GM12878 (cell line): ENCODE measurements at places on chromosomes 2 and 18.
A peak's percentile ranks its signal among the peaks of the same experiment; 100 is the strongest.

DNA sequence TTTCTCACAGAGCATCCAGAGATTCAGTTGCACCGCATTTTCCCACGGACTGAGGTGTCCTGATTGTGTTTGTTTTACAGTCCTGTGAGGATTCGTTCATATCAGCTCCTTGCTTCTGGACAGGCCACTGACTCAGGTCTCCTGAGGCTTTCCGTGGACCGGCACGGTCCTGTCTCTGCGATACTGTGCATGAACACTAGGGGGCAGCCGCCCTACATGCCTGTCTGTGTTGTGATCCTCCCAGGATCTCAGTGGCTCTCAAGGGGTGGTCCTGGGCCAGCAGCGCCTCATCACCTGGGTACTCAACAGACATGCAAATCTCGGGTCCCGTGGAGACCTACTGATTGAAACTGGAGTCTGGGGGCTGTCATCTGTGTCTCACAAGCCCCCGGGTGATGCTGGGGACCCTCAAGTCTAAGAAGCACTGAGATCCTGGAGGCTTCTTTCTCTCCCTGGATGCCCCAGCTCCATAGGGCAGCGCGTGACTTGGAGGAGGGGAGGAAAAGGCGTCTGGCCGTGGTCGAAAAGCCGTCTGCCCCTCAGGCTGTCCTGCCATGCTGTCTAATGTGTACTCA is 28.9 kb downstream of the IL1R2 start:
- no peak overlapping the region for H3K27ac ChIP-seq
- no peak for DNase-seq
- H3K36me3 ChIP-seq = no peaks in the 10 kb centered on the region
- peaks cover 7% of the 10 kb centered on the region for H3K4me1 ChIP-seq
- H3K27me3 ChIP-seq = no peaks in the 10 kb centered on the region

DNA sequence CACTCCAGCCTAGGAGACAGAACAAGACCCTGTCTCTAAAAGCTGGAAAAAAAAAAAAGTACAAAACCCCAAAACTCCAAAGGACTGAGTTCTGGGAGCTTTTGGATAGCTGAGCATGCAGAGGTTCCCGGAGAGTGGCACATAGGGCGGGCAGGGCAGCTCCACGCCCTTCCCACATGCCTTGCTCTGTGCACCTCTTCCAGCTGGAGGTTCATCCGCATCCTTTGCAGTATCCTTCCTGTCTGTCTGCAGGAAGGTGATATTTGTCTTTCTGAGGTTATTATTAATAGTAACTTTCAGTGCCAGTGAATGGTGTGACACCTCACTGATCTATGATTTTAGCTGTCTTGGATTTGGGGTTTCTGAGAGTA is 70.2 kb downstream of the INPP4A start:
- no peak overlapping the region for H3K4me3 ChIP-seq
- H3K27ac ChIP-seq = peak overlapping the region; percentile 58; the same call in 1 of the 2 replicates
- H3K4me1 ChIP-seq = peaks cover 20% of the 10 kb centered on the region
- H3K36me3 ChIP-seq = peaks cover 14% of the 10 kb centered on the region
- H3K27me3 ChIP-seq = no peaks in the 10 kb centered on the region

DNA sequence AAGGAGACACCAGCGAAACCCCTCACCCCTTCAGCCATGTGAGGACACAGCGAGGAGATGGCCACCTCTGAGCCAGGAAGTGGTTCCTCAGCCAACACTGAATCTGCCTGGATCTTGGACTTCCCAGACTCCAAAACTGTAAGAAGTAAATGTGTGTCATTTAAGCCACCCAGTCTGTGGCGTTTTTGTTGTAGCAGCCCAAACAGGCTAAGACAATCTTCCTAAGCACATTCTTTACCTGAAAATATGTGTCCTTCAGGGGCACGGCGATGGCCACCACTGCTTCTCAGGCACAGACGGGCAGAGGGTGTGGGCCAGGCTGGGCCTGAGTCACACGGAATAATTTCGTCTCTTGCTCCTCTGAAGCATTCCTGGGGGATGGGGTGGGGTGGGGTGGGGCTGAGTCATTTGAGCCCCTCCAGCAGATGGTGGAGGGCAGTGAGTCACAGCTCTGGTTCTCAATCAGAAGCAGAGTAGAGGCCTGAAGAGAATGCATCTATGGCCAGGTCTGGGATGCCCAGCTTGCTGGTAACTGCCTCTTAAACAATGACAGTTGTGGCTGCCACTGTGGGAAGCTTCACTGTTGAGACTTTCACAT is 142.4 kb downstream of the CAPN13 start:
- H3K4me3 ChIP-seq = no peak overlapping the region
- no peaks in the 10 kb centered on the region for H3K4me1 ChIP-seq
- no peak overlapping the region for H3K27ac ChIP-seq
- DNase-seq = no peak

GRCh38 chr18:21115519-21116411 is 4.2 kb upstream of the ROCK1 start:
- H3K4me1 ChIP-seq = no peaks in the 10 kb centered on the region
- H3K27ac ChIP-seq = no peak overlapping the region
- H3K27me3 ChIP-seq = no peaks in the 10 kb centered on the region
- DNase-seq = no peak
- H3K4me3 ChIP-seq = no peak overlapping the region
- H3K36me3 ChIP-seq = no peaks in the 10 kb centered on the region

DNA sequence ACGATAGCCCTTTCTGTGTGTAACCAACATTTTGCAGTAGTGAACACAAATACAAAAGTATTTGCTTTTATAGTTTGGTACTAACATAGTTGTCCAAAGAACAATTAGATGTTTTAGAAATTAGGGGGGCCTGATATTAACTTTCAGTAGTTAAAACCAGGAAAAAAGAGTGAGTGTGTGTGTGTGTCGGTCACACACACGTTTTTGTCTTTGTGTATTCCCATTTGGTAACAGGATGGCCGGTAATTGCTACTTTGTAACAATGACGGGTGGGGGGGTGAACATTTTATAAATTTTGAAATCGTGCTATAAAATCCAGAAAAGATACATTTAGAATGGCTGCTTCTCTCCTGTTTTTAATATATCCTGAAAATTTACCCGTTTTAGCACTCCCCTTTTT is 1.5 kb downstream of the PPIG start:
- H3K27ac ChIP-seq = peak overlapping the region; percentile 98
- H3K36me3 ChIP-seq = no peaks in the 10 kb centered on the region
- H3K4me1 ChIP-seq = no peaks in the 10 kb centered on the region
- peak overlapping the region; percentile 89 for H3K4me3 ChIP-seq
- no peaks in the 10 kb centered on the region for H3K27me3 ChIP-seq

- H3K4me1 ChIP-seq = no peaks in the 10 kb centered on the region
- DNase-seq = no peak
These were observed 198.7 kb downstream of the RNF144A start for GRCh38 chr2:7115906-7116305.

- no peak overlapping the region for H3K4me3 ChIP-seq
- no peaks in the 10 kb centered on the region for H3K36me3 ChIP-seq
- no peaks in the 10 kb centered on the region for H3K4me1 ChIP-seq
- H3K27me3 ChIP-seq = no peaks in the 10 kb centered on the region
- H3K27ac ChIP-seq = no peak overlapping the region
- no peak for DNase-seq
These were observed 308.6 kb downstream of the TGIF1 start for GRCh38 chr18:3758531-3758930.

DNA sequence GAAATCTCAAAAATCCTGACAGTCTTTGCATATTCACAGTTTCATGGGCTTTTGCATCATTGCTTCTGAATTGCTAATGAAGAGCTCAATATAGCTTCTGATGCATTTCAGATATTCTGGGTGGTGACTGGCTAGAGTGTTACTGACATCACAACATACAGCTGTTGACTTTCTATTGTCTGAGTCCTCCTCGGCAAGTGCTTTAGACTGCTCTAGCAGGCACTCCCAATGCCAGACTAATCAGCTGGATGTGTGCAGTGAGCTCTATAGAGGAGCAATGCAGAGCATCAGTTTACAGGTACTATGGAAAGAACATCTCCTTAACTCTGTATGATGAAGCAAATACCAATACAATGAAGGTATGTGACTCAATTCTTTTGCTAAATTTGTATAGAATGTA is 54.9 kb downstream of the R3HDM1 start:
- H3K4me1 ChIP-seq = no peaks in the 10 kb centered on the region
- H3K27me3 ChIP-seq = no peaks in the 10 kb centered on the region
- no peak for DNase-seq
- H3K36me3 ChIP-seq = no peaks in the 10 kb centered on the region

- DNase-seq = no peak
- H3K4me3 ChIP-seq = no peak overlapping the region
- H3K4me1 ChIP-seq = no peaks in the 10 kb centered on the region
- no peaks in the 10 kb centered on the region for H3K36me3 ChIP-seq
These were observed 38.7 kb downstream of the SCG2 start for GRCh38 chr2:223563462-223563861.

DNA sequence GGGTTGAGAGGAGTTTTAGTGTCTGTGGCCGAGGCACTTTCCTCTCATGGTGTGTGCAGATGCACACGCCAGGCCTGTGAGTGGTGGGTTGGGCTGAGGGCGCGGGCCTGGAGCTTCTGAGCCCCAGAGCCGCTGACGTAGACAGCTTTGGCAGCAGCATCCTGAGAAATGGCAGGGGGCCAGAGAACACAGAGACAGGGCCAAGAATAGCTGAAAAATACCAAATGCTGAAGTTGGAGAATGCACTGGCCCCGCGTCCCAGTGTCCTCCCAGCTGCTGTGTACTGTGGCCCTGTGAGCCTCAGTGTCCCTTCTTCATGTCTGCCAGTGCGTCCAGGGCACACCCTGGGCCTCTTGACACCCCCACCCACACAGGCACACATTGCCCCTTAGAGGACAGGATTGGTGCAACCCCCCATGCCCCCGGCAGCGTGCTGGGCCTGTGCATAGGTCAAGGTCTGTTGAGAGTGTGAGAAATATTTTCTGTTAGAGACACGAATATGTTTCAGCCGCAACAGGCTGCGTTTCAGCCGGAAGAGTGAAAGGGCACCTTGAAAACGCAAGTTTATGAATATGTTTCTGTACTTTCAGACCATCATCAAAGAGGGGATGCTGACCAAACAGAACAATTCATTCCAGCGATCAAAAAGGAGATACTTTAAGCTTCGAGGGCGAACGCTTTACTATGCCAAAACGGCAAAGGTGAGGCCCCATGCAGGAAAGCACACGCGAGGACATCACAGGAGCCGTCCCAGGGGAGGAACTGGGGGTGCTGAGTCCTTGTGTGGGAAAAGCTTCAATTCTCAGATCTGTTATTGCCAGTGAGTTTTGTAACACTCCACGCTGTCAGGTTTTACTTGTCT is 33.6 kb downstream of the DGKD start:
- H3K4me3 ChIP-seq = no peak overlapping the region
- H3K4me1 ChIP-seq = peaks cover 34% of the 10 kb centered on the region
- no peaks in the 10 kb centered on the region for H3K27me3 ChIP-seq
- H3K27ac ChIP-seq = no peak overlapping the region
- DNase-seq = no peak

DNA sequence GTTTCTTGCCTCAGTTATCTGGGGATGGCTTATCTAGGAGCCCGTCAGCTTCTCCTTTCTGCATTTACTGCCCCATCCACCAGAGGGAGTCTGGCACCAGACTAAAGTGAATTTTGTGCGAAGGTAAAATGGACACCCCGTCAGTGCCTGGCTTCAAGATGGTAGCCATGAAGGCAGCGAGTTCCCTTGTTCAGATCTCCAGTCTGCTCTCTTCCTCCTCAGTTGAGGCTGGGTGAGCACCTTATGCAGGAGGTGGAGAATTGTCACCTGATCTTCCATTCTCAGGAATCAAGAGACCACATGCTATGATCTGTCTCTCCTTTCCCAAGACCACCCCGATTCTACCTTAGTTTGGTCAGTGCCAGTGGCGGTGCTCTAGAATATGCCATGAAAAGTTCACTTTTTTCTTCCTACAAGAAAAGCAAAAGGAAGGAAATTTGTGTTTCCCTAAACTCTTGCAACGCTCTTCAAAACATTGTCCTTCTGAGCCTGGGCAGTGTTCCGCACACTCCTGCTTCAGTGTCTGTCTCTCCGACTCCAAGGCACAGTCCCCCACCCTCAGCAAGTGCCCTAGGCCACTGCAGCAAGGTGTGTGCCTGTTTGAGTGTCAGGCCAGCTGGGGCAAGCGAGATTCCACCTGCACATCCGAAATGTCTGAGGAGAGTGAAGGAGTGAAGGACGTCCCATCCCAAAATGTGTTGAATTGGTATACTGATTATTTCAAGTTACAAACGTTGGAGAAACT is 168.6 kb downstream of the SS18 start:
- H3K36me3 ChIP-seq = no peaks in the 10 kb centered on the region
- H3K4me3 ChIP-seq = no peak overlapping the region
- no peaks in the 10 kb centered on the region for H3K27me3 ChIP-seq

GRCh38 chr2:170680172-170680941 is 34.8 kb upstream of the SP5 start:
- H3K27me3 ChIP-seq = no peaks in the 10 kb centered on the region
- H3K4me3 ChIP-seq = peak overlapping the region; percentile 7; the same call in 1 of the 2 replicates
- peak; percentile 40 for DNase-seq
- H3K4me1 ChIP-seq = peaks cover 13% of the 10 kb centered on the region; the same call in 1 of the 2 replicates

DNA sequence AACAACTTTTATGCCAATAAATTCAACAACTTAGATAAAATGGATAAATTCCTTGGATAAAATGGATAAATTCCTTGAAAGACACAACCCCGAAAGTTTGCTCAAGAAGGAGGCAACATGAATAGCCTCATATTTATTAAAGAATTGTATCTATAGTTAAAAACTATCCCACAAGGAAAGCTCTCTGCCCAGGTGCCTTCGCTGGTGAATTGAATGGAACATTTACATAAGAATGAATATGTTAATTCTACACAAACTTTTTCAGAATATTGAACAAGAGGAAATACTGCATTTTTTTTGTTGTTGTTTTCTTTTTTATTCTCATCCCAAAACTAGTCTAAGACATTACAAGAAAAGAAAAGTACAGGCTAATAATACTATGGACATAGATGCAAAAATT is 805.3 kb upstream of the RAB6C start:
- H3K27ac ChIP-seq = no peak overlapping the region
- H3K36me3 ChIP-seq = no peaks in the 10 kb centered on the region
- no peak overlapping the region for H3K4me3 ChIP-seq

DNA sequence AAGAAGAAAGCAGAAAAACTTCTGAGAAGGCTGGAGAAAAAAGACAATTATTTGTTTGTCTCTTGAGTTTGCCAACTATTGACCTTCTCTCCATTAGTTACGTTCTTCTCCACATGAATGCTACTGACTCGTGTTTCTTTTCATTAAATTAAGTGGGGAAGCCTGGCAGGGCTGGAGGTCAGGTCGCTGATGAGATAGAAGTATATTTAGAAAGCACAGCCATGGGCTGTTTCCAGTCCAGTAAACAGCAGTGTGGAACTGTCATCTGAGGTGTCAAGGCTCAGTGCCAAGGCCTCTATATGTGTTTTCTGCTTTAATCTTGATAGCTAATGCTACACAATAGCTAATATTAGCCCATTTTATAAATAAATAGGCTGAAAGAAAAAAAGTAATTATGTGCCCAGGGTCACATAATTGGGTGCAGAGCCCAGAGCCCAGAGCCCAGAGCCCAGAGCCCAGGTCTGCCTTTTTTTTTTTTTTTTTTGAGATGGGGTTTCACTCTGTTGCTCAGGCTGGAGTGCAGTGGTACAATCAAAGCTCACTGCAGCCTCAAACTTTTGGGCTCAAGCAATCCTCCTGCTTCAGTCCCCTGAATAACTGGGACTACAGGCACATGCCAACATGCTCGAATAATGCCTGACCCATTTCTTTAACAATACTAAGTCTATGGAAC is 6.3 kb downstream of the MSGN1 start:
- H3K36me3 ChIP-seq = no peaks in the 10 kb centered on the region
- H3K4me3 ChIP-seq = 0 out of 2 replicates have a peak overlapping the region, but pooled peaks have one; percentile 48
- H3K27ac ChIP-seq = peak overlapping the region; percentile 55

GRCh38 chr2:221802089-221802488 is 230.0 kb upstream of the EPHA4 start:
- H3K4me1 ChIP-seq = no peaks in the 10 kb centered on the region
- no peaks in the 10 kb centered on the region for H3K36me3 ChIP-seq

- H3K4me1 ChIP-seq = no peaks in the 10 kb centered on the region
- no peak for DNase-seq
- H3K27ac ChIP-seq = no peak overlapping the region
- no peak overlapping the region for H3K4me3 ChIP-seq
- peaks cover 3% of the 10 kb centered on the region for H3K36me3 ChIP-seq
These were observed 19.6 kb downstream of the MSH2 start for GRCh38 chr2:47422560-47422959.
